ENCODE measurements at places on chromosomes 5 and 9.

DNA sequence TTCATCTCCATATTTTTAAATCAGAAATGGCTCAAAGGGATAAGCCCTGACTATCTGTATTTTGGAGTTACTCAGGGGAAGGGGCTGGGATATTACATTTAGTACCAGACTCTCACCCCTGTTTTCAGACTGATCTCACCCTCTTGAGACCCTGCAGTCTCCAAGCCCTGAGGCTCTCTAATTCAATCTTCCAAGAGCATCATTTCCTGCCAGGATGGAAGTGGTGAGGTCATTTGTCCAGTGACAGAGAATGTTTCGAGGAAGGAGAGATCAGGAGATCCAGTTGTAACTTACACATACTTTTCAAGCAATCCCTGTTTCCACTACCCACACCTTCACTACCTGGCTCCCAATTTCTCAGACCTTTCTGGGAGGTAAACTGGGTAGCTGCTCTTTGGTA, 295.5 kb upstream of the EFNA5 start:
- DNase-seq: no peak

GRCh38 chr5:168883991-168884390, 304.8 kb upstream of the PANK3 start:
- no peak for DNase-seq

GRCh38 chr5:62576570-62577170, 1.9 kb upstream of the LRRC70 start:
- DNase-seq: no peak

GRCh38 chr5:14590949-14591348, 9.4 kb downstream of the OTULINL start:
- no peak for DNase-seq

DNA sequence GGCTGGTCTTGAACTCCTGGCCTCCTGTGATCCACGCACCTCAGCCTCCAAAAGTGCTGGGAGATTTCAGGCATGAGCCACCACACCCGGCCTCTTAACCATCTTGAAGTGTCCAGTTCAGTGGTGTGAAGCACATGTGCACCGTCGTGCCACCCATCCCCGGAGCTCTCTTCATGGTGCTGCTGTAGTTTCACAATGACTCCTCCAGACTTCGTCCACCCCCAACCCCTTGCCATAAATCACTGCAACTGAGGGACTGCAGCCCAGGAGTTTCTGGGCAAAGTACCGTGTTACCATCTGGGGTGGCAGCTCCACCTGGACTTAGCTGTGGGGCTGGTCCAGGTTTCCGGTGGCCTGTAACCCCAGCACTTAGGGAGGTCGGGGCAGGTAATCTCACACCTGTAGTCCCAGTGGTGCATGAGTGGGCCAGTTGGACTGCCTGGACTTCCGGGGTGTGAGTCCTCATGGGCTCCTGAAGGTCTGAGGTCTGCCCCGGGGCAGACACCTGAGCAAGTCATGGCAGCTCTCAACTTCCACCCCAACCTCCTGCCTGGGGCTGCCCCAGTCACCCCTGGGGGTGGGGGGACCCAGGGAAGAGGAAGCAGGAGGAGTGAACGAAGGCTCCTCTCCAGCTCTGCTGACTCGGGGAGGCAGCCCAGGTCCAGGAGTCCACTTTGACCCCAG, 6.6 kb upstream of the N4BP3 start:
- DNase-seq: no peak

DNA sequence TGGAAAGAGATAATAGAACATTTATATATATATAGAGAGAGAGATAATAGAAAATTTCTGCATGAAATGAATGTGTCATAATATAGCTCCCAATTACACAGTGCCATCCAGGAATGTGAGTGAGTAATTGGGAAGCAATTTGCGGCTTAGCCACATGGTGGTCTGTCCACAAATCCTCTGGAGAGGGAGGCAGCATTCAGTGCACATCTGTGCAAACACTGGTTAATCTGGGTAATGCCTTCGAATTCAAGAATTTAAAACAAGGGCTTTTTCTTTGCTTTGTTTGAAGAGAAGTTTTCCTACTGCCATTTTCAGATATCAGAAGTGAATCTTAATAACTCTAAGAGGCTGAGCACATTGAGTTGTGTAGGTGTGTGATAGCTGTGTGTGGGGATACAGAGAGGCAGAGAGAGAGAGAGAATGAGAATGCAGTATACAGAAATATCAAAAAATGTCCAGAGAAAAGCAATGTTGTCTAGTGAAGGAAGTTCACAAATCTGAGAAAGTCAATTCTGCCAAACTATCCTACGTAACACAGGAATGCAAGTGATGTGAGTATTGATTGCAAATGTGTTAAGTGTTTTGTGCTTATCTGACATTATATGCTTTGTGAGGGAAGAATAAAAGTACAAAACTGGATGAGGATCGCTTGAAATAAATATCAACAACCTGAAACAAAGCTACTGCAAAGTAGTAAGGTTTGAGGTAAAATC, 134.6 kb downstream of the EDIL3 start:
- DNase-seq: no peak

DNA sequence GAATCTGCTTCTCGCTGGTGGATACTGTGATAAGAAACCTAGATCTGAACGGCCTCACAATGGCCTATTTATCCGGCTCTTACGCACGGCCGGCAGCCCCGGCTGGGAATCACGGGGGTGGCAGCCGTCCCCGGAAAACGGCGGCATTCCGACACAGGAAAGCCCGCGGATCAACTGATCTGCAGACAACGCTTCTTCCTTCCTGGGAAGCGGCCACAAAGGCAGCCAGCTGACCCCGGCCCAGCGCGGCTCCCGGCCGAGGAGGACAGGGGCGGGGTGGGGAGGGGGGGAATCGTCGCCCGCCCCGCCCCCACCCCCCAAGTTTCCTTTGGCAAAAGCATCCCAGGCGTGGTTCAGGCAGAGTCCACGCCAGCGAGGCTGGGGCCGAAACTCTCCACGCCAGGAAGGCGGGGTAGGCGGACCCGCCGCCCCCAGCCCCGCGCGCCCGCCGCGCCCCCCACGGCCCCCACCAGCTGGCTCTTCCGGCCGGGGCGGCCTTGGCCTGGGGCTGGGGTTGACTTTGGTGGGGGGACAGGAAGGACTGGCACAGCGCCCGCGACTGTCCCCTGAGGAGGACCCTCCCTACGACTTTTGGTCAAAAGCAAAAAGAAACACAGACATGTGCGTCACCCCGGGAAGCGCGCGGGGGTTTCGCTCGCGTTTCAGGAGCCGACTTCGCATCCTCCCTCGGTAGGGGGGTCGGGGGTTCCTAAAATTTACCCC, 247.7 kb upstream of the ANKRD55 start:
- no peak for DNase-seq

DNA sequence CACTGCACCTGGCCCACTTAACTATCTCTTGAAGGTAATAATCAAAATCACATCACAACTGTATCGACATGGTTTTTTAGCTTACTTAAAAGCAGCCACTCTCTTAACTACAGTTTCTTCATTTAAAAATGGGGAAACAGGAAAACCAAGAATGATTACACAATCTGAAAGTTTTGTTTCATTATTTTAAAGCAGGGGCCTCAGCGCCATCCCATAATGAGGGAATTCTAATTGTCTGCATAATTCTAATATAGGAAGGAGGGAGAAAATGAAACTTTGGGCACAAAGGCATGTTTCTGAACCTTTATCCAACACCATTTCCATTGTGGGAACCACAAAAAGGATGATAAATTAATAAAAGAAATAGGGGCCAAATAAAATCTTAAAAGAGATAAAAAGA, 7.6 kb downstream of the HACD4 start:
- DNase-seq: no peak

- DNase-seq: no peak
These were observed 763.9 kb upstream of the FAM174A start for GRCh38 chr5:99771296-99771695.

DNA sequence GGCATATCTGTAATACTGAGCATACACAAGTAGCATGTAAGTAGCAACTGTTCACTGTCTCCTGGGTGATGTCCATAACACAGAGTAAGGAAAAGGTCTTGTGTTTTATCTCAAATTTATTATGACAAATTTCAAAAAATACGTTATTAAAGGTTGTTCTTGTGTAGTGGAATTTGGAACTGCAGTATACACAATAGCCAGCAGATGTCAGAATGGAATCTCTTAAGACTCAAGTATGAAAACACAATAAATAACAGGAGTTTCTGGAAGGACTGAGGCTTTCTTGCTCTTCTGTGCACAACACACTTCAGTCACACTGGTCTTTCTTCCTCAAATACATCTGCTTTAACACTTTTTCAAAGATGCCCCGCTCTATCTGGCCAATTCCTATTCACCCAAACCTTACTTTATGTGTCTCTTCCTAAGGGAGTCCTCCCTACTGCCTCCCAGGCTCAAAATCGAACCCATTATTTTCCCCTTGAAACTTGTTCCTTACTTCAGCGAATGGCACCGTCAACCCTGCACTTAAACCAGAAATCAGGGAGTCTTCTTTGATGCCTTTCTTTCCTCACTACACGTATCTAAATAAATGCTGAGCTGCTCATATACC, 6.5 kb upstream of the FBXO10 start:
- DNase-seq: no peak

DNA sequence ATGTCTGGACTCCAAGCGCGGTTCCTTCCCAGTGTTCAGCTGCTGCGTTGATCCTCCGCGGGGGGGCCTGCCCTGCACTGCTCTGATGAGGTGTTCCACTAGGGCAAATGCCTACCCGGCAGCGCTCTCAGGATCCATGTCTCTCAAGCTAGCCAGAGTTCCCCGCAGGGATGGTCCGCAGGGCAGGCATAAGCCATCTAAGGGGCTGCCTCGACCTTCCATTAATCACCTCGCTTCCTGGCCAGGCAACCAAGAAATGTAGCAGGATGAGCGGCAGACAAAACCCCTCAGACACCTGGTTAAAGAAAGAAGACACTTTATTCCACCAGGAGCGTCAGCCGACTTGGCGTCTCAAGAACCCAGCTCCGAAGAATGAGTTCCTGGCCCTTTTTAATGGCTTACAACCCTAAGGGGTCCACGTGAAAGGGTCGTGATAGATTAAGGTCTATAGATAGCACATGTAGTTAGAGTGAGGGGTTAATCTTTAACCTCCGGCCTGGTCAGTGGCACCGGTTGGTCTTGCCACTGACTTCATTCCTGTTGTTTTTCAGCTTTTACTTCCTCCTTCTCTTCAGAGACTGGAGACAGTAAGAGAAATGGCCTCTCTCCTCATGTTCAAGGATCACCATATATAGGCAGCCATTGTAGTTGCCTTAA, 47.2 kb upstream of the COX7C start:
- DNase-seq: no peak

DNA sequence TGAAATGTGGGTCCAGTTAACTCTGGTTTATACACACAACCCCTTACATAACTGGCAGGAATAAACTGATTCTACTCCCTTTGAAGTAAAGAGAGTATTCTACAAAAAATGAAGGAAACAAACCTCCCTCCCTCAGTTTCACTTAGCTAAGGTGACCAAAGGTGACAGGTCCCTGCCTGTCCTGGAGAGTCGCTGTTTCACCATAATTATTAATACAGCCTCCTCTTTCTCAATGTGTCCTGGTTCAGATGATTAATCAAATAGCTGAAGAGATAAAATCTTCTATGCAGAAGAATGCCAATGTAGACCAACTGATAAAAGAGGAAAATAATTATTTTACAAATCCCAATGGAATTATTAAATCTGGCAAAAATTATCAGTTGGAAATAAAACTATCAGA, 163.7 kb upstream of the GNA14 start:
- no peak for DNase-seq

DNA sequence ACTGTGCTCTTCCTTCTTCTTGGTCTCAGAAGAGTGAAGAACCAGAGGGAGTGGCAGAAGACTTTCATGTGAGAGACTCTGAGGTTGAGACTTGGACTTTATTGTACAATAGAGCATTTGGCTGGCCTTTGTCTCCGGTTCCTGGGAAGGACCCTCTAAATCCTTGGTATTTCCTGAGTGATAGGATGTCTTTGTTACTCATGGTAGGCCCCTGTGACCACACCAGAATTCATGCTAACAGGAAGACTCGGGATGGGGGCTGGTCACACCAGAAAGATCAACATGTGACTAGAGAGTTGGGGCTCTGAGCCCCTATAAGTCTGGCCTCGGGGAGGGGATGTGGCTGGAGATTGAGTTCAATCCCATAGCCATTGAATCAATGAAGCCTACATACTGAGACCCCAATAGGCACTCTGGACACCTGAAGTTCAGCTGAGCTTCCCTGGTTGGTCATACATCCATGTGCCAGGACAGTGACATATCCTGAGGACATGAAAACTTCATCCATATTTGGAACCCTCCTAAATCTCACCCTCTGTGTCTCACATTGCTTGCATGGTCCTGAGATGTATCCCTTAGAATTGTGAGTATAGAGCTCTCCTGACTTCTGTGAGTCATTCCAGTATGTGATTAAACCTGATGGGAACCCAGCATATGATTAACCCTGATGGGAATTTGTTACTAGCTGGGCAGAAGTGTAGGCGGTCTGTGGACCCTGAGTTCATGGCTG, 201.7 kb downstream of the GADD45G start:
- no peak for DNase-seq

- no peak for DNase-seq
These were observed 40.1 kb upstream of the PLPP6 start for GRCh38 chr9:4622016-4622415.

DNA sequence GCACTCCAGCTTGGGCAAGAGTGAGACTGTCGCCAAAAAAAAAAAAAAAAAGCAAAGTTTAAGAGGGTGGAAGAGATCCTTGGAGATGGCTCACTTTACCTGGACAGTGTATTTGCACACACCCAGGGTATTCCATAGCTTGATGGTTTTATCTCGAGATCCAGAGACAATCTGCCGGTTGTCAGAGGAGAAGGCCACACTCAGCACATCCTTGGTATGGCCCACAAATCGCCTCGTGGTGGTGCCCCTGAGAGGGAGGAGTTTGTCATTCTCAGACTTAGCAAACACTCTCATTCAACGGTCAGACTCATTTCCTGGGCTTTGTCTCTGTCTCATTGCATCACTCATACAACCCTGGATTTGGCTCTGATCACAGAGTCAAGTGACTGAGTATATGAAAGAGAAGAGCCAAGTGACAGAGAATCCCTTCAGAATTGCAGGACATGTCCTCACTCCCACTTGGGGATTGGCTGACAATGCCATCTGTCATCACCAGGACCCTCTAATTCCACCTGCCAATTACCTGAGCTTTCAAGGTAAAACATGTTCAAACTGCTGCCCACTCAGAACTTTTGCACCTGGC, 2.2 kb downstream of the RACK1 start:
- DNase-seq: no peak
